ENCODE measurements at places on chromosomes 13 and 19.

DNA sequence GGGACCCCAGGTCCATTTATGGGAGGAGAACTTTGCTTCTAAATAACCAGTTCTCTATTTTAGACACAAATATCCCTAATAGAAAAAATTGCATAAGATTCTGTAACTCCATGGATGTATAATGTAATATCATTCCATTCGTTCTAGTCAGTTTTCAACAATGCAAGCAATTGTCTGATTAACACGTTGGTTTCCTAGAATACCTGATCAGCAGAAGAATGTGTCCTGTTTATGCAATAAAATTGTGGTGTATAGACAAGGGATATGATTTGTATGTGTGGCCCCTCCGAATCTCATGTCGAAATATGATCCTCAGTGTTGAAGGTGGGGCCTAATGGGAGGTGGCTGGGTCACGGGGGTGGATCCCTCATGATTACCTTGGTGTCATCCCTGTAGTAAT is 62.1 kb downstream of the RUBCNL start:
- no peak for DNase-seq

GRCh38 chr13:59487883-59488282 is 675.8 kb downstream of the DIAPH3 start:
- DNase-seq = no peak

DNA sequence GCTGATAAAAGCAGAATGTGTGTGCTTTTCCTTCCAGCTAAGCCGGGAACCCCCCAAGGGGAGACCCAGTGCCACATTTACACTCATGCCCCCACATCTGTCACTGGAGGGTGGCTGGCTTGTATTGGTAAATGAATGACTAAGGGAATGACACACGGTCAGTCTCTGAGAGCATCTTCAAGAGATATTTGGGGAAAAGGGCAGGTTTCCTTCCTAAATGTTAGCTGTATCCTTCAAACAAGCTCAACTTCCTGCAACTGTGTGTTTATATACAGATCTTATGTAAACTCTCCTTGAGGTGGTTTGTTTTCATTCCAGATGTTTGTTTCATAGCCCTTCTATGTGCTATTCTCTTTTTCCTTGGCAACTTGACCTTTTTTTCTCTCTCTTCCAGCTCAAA is 192.6 kb downstream of the COL4A1 start:
- no peak for DNase-seq

DNA sequence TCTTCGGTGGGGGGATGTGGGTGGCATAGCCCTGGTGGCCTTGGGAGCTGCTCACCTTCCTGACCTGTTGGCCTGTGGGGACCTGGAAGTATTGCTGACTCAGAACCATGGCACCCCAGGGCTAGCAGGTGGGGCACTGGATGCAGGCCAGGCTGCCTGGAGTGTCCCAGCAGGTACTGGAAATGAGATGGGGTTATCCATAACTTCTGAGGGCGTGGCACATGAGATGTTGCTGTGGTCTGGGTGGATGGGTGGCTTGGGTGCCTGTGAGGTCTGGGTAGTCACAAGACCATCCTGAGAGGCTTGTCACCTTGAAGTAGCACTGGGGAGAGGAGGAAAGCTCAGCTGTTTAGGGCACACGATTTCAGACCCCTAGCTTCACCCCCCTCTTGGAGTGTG is 636 bp upstream of the RNF225 start:
- no peak for DNase-seq

All from T-cell (primary cell).